ENCODE measurements at places on chromosomes 16 and 17.

GRCh38 chr17:38893607-38894006 lies 23.7 kb downstream of the LASP1 start:
- DNase-seq = peak; percentile 38

DNA sequence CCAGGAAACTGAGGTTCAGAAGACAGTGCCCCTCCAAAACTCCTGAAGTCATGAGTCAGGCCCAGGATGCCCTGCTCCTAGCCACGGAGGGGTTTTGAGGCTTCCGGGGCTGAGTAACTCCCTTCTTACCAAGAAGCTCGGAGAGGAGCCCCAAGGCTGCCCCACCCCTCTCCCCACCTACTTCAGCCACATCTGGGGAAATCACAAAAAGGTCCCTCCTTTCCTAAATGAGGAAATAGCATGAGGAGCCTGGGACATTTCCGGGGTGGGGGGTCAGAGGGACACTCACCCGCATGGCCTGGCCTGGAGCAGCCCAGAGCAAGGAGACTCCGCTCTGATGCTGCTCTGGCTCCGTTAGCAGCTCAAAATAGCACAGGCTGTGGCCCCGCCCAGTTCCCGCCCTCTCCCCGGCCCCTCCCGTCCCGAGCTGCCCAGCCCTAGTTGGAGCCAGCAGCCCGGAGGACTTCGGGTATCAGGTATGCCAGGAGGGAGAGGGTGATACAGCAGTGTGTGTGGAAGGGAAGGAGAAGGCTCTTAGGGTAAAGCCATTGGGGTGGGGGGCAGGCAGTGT lies 40.1 kb downstream of the MYO18A start:
- peak; percentile 91 for DNase-seq

GRCh38 chr17:62653826-62654761 lies 26.6 kb downstream of the MRC2 start:
- peak; percentile 86 for DNase-seq

DNA sequence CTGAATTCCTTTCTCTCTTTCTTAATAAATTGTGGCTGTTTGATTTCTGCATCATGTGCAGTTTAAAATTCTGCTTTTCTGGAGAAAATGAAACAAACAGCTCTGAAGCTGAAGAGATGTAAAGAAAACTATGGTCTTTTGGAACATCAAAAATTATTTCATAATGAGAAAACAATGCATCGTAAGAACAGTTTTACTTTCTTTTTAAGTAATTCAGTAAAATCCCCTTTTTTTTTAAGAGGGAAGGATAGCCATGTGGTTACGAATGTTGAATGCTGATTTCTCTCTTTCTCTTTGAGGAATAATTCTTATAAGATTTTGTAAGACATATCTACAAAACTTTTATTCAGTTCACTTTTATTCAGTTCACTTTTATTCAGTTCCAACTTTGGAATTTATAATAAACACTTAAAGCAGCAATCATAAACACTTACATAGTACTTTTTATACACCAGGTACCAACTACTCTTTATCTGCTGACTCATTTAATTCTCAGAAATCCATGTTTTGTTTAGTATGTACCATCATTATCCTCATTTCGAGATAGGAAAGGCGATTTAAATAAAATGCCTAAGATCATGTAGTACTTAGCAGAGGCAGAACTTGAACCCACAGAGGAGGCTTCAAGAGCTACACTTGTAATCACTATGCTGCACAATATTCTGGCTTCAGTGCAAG lies 26.6 kb downstream of the CNTNAP4 start:
- no peak for DNase-seq

DNA sequence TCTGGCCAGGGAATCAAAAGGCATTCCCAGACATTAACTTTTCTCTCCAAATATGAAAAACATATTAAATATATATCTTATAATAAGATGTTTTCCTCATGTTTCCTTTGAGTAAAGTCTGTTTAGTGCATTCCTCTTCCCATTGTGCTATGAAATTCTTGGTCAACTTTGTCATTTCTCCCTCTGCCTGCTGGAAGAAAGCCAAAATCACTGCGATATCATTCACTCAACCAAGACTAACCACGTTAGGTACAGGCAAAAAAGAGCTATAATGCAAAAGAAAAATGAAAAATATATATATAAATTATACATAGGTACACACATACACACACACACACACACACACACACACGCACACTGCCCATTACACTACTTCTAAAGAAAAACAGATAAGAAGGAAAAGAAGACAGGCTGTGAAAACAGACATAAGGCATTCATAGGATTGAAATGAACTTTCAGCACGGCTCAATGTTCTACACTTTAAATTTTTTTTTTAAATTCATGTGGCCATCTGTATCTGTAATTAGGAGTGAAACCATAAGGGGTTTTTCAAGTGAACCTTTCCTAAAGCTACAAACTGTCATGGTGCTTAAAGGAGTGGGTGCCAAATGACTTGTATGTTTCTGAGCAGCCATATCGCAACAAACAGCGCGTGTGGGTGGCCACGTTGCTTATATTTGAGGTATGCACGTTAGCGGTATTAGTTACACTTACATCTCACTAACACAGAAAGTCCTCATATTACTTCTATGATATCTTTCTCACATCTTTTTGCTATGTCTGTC lies 71.6 kb upstream of the PSMD7 start:
- DNase-seq = no peak

DNA sequence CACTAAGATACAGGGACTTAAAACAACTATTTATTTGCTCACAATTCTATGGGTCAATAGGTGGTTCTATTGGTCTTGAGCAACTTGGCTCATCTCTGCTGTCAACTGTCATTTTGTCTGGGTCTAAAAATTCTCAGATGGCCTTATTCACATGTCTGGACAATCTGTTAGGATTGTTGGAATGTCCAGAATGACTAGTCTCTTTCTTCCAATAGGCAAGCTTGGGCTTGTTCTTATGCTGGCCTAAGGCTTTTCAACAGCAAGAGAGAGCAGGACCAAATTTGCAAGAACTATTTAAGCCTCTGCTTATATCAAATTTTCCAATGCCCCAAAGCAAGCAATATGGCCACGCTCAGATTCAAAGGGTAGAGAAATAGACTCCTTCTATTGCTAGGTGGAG lies 240.9 kb downstream of the KIF2B start:
- no peak for DNase-seq

DNA sequence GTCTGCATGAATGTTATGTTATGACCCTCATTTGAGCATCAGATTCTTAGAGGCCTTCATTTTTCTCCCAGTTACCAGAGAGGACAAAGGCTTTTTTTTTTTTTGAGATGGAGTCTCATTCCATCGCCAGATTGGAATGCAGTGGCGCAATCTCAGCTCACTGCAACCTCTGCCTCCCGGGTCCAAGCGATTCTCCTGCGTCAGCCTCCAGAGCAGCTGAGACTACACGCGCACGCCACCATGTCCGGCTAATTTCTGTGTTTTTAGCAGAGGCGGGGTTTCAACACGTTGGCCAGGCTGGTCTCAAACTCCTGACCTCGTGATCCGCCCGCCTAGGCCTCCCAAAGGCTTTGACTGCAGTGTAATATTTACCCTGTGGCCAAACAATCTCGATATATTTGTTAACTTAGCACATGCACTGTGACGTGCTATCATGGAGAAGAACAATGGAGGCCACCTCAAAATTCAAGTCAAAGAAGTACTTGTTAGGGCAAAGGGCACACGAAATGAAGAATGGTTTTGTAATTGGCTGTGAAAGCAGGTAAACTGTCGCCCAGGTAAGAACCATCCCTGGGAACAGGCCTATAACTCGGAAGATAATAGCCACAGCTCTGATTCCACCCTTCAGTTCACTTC lies 303.4 kb downstream of the SLC39A11 start:
- DNase-seq = no peak

- DNase-seq = peak; percentile 78
Measured at GRCh38 chr17:9522074-9522473, 53.5 kb downstream of the STX8 start.

DNA sequence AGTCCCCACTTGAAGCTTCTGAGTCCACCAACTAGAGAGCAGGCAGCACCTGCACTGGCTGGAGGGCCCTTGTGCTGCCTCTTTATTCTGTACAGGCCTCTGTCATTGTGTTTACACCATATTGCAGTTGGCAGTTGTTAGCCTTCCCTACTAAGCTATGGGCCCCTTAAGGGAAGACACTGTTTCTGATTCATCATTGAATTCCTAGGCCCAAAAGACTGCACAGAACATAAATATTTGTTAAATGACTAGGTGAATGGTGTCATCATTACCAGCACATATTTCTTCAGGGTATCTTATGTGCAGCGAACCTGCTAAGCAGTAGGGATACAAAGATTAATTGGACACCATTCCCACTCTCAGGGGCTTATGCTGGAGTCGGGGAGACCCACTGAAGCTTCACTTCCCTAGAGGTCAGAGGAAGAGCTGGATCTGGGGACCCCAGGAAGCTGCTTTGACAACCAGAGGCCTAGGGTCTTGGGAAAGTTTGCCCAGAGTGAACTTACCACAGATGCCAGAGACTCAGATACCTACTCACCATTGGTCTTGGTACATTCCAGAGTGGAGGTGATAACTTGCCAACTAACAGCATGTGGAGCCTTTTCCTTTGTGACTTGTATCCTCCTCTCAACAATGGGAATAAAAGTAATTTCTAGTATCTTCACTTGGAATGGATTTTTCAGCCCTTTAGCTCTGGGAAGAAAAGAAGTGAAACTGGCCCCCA lies 28.7 kb upstream of the DDX52 start:
- DNase-seq = peak; percentile 85
